ENCODE measurements at places on chromosomes 4 and X. TPM values are rescaled to one million over a fixed set of nuclear protein-coding genes. Genes with fewer than 3 reads are reported as not detected.

Gene MAGEB10
- not detected for total RNA-seq

Gene TRIM61
- total RNA-seq, result 2.3 TPM

Gene AMBN
- total RNA-seq, result not detected

Gene TRIM75
- not detected for total RNA-seq

Gene POU3F4
- not detected for total RNA-seq

Gene CXCL8
- 7.5 TPM for total RNA-seq

Gene TIMM8A
- 2.9 TPM for total RNA-seq

Gene MAGEA8
- not detected for total RNA-seq

Gene NUDT10
- not detected for total RNA-seq

Gene SPACA5
- total RNA-seq, result not detected

Gene EXOSC9
- 15.5 TPM for total RNA-seq

Gene CT83
- total RNA-seq, result not detected

Gene RTL9
- 0.64 TPM for total RNA-seq

Gene SLC49A3
- 20.5 TPM for total RNA-seq

Gene HS6ST2
- total RNA-seq, result 0.36 TPM

Gene ZNF280C
- total RNA-seq, result 2.6 TPM

Gene ANXA10
- not detected for total RNA-seq

Gene MID1
- total RNA-seq, result 3.8 TPM

Gene FREM3
- total RNA-seq, result not detected

Gene SORBS2
- total RNA-seq, result 2,158 TPM

Gene TAB3
- 27.8 TPM for total RNA-seq

Gene FBXO8
- total RNA-seq, result 28.7 TPM

Gene KLF8
- total RNA-seq, result 3.1 TPM

Gene FNIP2
- total RNA-seq, result 44.7 TPM

Gene PSAPL1
- not detected for total RNA-seq

Gene GPR50
- total RNA-seq, result not detected

Gene ZNF141
- total RNA-seq, result 10.6 TPM

Gene IGSF1
- 5.9 TPM for total RNA-seq

Gene POLN
- 0.52 TPM for total RNA-seq

Gene DCLK2
- total RNA-seq, result 27.4 TPM

Gene SLC6A14
- not detected for total RNA-seq

Gene S100P
- total RNA-seq, result 0.73 TPM

Gene SPATA4
- not detected for total RNA-seq

Gene GAGE13
- not detected for total RNA-seq

Gene BTK
- total RNA-seq, result 18.8 TPM

Gene TLR3
- 2.8 TPM for total RNA-seq

Gene RAB33A
- 2.2 TPM for total RNA-seq

Gene UGT2B11
- not detected for total RNA-seq

Gene ADH1A
- total RNA-seq, result not detected

Gene CTAG1B
- not detected for total RNA-seq

Gene PAGE1
- total RNA-seq, result not detected

Gene IBSP
- not detected for total RNA-seq

Gene TMEM131L
- 11.6 TPM for total RNA-seq

Gene TMEM128
- total RNA-seq, result 8.7 TPM

Gene SPIN4
- total RNA-seq, result 1.7 TPM

Gene S100G
- total RNA-seq, result not detected

Gene RRAGB
- total RNA-seq, result 8.1 TPM

Gene ADAM29
- not detected for total RNA-seq

Gene FGF2
- total RNA-seq, result 4.7 TPM

Gene CDS1
- total RNA-seq, result 0.38 TPM

Gene ASB12
- total RNA-seq, result 2.9 TPM

Gene MAOA
- 97.8 TPM for total RNA-seq

Gene IL1RAPL1
- 4.7 TPM for total RNA-seq

Measured in heart left ventricle (tissue), 16 donors.